ENCODE measurements at places on chromosomes 2 and 18. TPM values are rescaled to one million over a fixed set of nuclear protein-coding genes. Genes with fewer than 3 reads are reported as not detected.

GRCh38 chr2:240306185-240306584 lies 129.3 kb upstream of the GPC1 start:
- no peak overlapping the region for H3K4me3 ChIP-seq
- no peak for DNase-seq
- H3K27me3 ChIP-seq, result no peaks in the 10 kb centered on the region

DNA sequence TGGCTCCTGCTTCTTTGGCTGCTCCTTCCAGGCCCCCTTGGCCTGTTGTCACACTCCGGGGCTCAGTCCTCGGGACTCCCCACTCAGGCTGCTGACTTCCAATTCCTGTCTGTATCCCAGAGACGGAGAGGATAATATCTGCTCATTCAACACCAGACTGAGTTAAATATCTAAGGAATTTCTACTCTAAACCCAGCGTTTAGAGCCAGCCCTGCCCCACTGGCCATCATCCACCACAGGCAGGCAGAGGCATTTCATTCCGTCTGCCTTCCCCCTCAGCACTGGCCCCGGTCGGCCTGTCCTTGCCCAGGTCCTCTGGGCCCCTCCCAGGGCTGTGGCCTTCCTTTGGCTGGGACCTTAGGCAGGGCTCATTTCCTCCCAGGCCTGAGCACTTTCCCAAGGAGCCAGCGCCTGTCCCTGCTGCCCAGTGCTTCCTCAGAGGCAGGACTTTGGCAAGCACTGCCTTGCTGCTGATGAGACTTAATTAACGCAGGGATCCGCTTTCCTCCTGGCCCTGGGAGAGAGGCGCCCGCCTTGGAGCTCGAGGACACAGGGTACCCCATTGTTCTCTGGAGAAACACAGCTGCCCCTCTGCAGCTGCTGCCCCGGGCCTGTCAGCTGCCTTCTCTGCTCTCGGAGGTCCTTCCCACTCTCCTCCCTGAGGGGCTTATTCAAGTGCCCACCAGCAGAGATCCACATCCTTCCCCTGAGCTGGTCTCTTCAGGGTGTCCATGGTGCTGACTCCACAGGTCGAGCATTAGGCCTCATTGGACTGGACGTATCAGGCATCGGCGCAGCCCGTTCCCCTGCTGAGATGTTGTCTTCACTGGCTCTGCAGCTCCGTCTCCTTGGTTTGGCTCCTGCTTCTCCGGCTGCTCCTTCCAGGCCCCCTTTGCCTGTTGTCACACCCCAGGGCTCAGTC lies 42.8 kb downstream of the ATOH8 start:
- H3K4me1 ChIP-seq, result peaks cover 2% of the 10 kb centered on the region
- H3K4me3 ChIP-seq, result no peak overlapping the region
- no peaks in the 10 kb centered on the region for H3K36me3 ChIP-seq
- DNase-seq, result no peak
- peaks cover 21% of the 10 kb centered on the region for H3K27me3 ChIP-seq
- H3K27ac ChIP-seq, result no peak overlapping the region

GRCh38 chr2:9573013-9573720 lies 17.5 kb upstream of the ADAM17 start:
- H3K4me3 ChIP-seq, result no peak overlapping the region
- H3K27ac ChIP-seq, result no peak overlapping the region
- no peaks in the 10 kb centered on the region for H3K27me3 ChIP-seq
- DNase-seq, result no peak
- peaks cover 21% of the 10 kb centered on the region for H3K4me1 ChIP-seq
- no peaks in the 10 kb centered on the region for H3K36me3 ChIP-seq

- no peak for DNase-seq
- H3K27ac ChIP-seq, result no peak overlapping the region
- H3K4me1 ChIP-seq, result no peaks in the 10 kb centered on the region
- H3K36me3 ChIP-seq, result peaks cover 19% of the 10 kb centered on the region
- H3K27me3 ChIP-seq, result peaks cover 5% of the 10 kb centered on the region
These were observed 11.9 kb upstream of the SLC14A1 start for GRCh38 chr18:45712061-45712460.

DNA sequence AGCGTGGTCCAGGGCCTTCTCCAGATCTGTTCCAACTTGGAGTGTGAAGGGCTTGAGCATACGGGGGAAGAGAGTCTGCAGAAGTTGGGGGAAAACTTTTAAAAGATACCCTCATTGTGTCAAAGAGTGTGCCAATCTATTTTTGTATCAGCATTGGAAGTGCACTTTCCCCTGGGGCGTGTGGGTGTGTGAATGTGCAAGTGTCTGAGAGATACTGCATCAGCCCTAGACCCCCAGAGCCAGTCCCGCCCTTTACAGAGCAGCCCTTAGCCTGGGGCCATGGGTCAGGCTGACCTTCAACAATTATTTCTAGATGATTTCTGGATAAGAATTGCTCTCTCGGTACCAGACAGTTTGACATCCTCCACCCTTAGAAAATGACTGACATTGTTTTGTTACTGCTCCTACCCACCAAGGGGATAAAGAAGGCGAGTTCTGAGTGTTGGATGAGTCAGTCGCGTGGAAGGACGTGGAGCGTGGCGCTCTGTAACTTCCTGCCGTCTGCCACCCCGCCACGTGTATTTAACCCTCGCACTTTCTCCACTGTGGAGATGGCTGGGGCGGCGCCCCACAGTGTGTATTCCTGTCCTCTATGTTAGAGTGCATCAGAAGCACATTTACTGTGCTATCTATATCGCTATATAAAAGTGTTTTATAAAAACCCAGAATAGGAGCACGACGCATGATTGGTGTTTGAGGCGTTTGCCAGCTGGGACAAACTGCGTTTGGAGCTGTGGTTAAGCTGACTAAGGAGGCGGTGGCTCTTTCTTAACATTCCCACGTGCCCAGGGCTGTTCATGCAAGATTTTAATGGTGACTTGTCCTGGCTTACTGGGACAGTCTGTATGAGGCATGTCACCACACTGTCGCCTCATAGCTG lies 122.6 kb downstream of the CABLES1 start:
- no peak for DNase-seq
- H3K4me3 ChIP-seq, result no peak overlapping the region
- H3K36me3 ChIP-seq, result peaks cover 53% of the 10 kb centered on the region

UGT1A3 gene
- not detected for total RNA-seq

GRCh38 chr2:20661421-20662307 lies 5.3 kb upstream of the GDF7 start:
- no peaks in the 10 kb centered on the region for H3K36me3 ChIP-seq
- DNase-seq, result peak; percentile 55
- no peaks in the 10 kb centered on the region for H3K4me1 ChIP-seq
- H3K27ac ChIP-seq, result no peak overlapping the region
- peaks cover 65% of the 10 kb centered on the region for H3K27me3 ChIP-seq
- H3K4me3 ChIP-seq, result no peak overlapping the region

LYG2 gene
- not detected for total RNA-seq

- no peaks in the 10 kb centered on the region for H3K4me1 ChIP-seq
- H3K27me3 ChIP-seq, result peaks cover 5% of the 10 kb centered on the region
- DNase-seq, result no peak
These were observed 34.9 kb upstream of the MAT2A start for GRCh38 chr2:85503851-85504777.

- no peaks in the 10 kb centered on the region for H3K27me3 ChIP-seq
- no peak for DNase-seq
- no peak overlapping the region for H3K4me3 ChIP-seq
- H3K27ac ChIP-seq, result no peak overlapping the region
These were observed 64.9 kb downstream of the LPIN2 start for GRCh38 chr18:2948038-2948437.

GRCh38 chr18:10291568-10291981 lies 162.9 kb upstream of the APCDD1 start:
- no peak overlapping the region for H3K4me3 ChIP-seq
- no peaks in the 10 kb centered on the region for H3K4me1 ChIP-seq
- H3K36me3 ChIP-seq, result no peaks in the 10 kb centered on the region
- no peak for DNase-seq

MEP1B gene
- total RNA-seq, result not detected

LDLRAD4 gene
- 32.7 TPM for total RNA-seq

ATOH8 gene
- 0.07 TPM for total RNA-seq

GRCh38 chr18:985212-985661 lies 80.6 kb downstream of the ADCYAP1 start:
- no peaks in the 10 kb centered on the region for H3K4me1 ChIP-seq
- H3K27ac ChIP-seq, result no peak overlapping the region
- no peak overlapping the region for H3K4me3 ChIP-seq
- no peak for DNase-seq
- H3K27me3 ChIP-seq, result no peaks in the 10 kb centered on the region
- H3K36me3 ChIP-seq, result no peaks in the 10 kb centered on the region

DNA sequence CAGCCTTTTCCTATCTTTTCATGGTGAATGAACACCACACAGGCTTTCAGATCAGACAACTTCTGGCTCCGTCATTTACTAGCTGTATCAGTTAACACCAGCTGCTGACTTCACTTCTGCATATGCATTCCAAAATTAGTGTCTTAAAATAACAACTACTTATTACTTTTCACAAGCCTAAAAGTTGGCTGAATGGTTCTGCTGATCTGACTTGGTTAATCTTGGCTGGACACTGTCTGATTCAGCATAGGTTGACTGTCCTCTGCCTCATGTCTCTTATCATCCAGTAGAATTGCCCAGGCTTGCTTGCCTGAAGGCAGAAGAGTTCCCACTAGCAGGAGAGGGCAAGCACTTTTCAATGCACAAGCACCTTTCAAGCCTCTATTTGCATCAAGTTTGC lies 72.7 kb downstream of the MARCHF4 start:
- H3K27me3 ChIP-seq, result peaks cover 6% of the 10 kb centered on the region
- H3K27ac ChIP-seq, result no peak overlapping the region
- no peak for DNase-seq

GRCh38 chr2:199777315-199777714 lies 73.7 kb downstream of the FTCDNL1 start:
- H3K27ac ChIP-seq, result no peak overlapping the region
- DNase-seq, result no peak
- peaks cover 5% of the 10 kb centered on the region for H3K4me1 ChIP-seq
- no peaks in the 10 kb centered on the region for H3K27me3 ChIP-seq

ANKRD53 gene
- total RNA-seq, result not detected

DNA sequence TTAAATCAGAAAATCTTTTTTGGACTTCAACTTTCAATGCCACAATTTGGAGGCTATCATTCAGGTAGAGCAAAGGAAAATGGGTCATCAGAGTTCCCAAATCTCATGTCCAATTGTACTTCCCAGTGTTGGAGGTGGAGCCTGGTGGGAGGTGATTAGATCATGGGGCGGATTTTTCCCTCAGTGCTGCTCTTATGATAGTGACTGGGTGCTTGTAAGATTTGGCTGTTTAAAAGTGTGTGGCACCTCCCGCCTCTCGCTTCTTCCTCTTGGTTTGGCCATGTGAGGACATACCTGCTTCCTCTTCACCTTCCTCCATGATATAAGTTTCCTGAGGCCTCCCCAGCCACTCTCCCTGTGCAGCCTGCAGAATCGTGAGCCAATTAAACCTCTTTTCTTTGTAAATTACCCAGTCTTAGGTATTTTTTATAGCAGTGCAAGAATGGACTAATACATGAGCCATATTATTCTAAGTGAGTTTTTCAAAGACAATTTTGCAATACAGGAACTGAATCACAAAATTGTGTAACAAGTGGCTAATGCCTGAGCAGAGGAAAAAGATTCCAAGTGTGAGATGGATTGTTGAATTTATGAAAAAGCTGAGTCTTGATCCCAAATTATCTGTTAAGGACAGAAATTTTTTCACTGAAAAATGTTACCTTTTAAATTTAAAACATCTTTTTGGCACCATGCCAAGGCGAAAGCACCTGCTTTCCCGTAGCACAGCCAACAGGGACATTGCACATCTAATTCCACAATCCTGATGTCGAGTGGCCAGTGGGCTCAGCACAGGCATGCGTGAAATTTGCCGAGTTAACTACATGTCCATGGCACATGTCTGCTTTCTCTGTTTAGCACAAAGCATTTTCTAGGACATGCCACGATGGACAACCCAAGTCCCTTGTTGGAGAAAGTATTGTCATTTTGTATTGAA lies 150.9 kb downstream of the COL6A3 start:
- H3K27ac ChIP-seq, result no peak overlapping the region
- no peaks in the 10 kb centered on the region for H3K36me3 ChIP-seq
- no peak overlapping the region for H3K4me3 ChIP-seq

GRCh38 chr2:190922376-190922775 lies 41.8 kb downstream of the GLS start:
- no peak overlapping the region for H3K27ac ChIP-seq
- H3K27me3 ChIP-seq, result no peaks in the 10 kb centered on the region
- H3K36me3 ChIP-seq, result peaks cover 75% of the 10 kb centered on the region
- H3K4me3 ChIP-seq, result no peak overlapping the region
- DNase-seq, result no peak
- H3K4me1 ChIP-seq, result peaks cover 19% of the 10 kb centered on the region

DNA sequence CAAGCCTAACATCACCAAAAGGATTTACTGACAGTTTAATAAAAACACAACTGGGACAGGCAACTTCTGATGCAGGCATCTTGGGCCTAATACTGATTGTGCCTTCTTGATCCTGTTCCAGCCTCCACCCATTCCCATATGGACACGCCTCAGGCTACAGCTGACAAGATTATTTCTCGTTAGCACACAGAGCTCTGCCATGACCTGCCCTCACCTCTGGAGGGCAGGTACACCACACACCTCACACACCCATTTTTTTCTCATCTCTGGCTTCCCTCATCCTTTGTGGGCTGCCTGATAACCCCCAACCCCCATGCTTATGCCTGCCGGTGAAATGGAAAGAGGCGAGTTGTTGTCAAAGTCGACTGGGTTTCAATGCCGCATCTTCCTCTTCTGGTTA lies 147.0 kb downstream of the ANTXR1 start:
- H3K36me3 ChIP-seq, result no peaks in the 10 kb centered on the region
- H3K4me1 ChIP-seq, result peaks cover 3% of the 10 kb centered on the region
- peaks cover 13% of the 10 kb centered on the region for H3K27me3 ChIP-seq
- H3K4me3 ChIP-seq, result no peak overlapping the region

DNA sequence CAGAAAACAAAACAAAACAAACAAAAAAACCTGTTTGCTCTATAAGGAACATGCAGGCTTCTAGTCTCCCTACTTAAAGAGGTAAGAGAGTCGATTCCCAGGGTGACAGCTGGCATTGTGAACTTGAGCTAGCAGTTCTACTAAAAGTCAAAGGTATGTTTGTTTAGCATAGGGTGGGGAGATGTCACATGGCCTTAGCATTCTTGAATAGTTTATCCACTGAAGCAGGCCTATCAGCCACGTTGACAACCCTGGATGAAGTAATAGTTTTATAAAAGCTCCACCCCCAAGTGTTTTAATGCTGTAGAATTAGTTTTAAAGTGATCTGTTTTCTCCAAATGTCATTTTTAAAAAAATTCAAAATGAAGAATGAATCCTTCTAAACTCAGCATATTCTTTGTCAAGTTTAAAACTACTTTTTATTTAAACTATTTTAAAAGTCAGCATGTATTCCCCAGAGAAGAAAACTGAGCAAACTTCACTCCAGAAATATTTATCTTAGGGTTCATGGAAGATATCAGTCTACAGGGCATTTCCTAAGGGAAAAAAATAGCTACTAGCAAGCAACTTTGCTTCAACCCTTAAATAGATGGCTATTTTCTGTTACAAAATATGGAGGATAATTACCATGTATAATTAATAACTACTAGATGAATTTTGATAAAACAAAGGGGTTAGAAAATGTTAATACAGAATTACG lies 1.7 kb downstream of the MYOM1 start:
- no peak for DNase-seq
- H3K4me1 ChIP-seq, result peaks cover 6% of the 10 kb centered on the region
- H3K36me3 ChIP-seq, result no peaks in the 10 kb centered on the region
- no peak overlapping the region for H3K27ac ChIP-seq
- peaks cover 29% of the 10 kb centered on the region for H3K27me3 ChIP-seq

Data from activated T-helper 2 cell treated with anti-CD3 and anti-CD28 coated beads, Interferon-gamma antibody, Interleukin-2, Interleukin-4, amounts not matched to agents 10 μg/mL and 5 μg/mL and 100 μg/mL, durations not matched to agents 14 hours and 24 hours and 36 hours (primary cell).